ENCODE measurements at places on chromosomes 2 and 18.

DNA sequence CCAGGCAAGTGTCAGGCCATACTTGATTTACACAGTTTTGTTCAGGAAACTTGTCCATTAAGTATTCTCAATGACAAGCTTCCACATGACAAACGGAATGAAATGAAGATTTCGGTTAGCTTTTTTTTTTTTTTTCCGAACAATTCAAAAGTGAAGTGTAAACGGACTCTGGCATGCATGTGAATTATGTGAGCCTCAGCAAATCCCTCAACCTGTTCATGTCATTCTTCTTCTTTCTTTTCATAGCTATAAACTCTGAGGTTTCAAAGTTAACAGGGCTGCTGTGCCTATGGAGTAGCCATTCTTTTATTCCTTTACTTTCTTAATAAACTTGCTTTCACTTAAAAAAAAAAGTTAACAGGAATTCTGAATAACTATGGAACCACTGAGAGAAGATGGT is 110.3 kb downstream of the NOL10 start:
- no peak for DNase-seq

- DNase-seq = no peak
Measured at GRCh38 chr2:100484390-100484789, 14.1 kb downstream of the NMS start.

- no peak for DNase-seq
Measured at GRCh38 chr2:212402316-212402715, 136.3 kb downstream of the ERBB4 start.

- no peak for DNase-seq
Measured at GRCh38 chr2:203407496-203407895, 79.3 kb downstream of the ABI2 start.

DNA sequence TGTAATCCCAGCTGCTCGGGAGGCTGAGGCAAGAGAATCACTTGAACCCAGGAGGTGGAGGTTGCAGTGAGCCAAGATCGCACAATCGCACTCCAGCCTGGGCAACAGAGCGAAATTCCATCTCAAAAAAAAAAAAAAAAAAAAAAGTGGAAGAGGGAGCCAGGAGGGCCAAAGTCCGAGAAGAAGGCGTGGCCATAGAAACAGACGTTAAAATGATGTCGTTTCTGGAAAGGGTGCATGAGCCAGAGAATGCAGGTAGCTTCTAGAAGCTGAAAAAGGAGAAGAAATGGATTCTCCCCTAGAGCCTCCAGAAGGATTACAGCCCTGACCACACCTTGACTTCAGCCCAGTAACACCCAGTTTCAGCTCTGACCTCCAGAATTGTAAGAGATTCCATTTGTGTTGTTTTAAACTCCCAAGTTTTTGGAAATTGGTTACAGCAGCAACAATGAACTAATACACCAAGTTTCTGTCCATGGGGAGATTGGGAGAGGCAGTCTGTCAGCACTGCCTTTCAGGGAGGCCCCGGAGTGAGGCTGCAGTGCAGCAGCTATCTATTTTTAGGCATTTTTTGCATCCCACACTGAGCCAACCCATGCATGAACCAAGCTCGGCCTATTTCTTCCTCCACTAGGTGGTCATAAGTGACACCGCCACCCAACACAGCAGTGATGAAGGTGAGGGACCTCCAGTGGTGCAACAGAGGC is 14.2 kb upstream of the TRAF3IP1 start:
- no peak for DNase-seq

GRCh38 chr2:232955856-232956255 is 57.2 kb downstream of the NGEF start:
- DNase-seq = no peak

- DNase-seq = no peak
Measured at GRCh38 chr2:122753336-122753735, 997.9 kb downstream of the TSN start.

- DNase-seq = no peak
Measured at GRCh38 chr18:48657447-48658120, 118.8 kb downstream of the CTIF start.

DNA sequence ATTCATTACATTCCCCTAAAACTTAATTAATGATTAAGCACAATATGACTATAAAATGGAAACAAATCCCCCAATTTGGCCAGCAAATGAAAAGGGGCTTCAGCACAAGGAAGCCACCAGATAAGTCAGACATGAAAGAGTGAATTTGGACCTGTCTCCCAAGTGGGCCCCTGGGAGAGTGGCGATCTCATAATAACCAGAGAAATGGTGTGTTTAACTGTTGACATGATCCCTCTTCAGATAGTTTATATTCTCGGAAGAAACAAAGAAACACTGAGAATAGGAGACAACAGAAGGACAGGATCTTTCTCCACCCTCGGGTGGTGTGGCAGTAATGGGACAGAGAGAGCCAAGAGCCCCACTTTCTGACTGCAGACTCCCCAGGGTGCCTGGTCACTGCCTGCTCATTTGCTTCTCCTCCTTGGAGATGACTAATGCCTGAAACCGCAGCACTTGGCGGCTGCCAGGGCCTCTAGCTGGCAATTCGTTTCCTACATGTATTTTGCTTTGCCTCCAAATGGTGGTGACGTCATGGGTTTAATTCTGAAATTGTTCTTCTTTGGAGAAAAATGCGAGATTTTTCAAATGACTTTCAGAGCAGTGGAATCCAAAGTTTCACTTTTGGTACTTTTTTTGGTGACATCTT is 46.4 kb upstream of the SPP2 start:
- DNase-seq = peak; percentile 89

- DNase-seq = no peak
Measured at GRCh38 chr2:3302751-3303582, 74.7 kb downstream of the EIPR1 start.

DNA sequence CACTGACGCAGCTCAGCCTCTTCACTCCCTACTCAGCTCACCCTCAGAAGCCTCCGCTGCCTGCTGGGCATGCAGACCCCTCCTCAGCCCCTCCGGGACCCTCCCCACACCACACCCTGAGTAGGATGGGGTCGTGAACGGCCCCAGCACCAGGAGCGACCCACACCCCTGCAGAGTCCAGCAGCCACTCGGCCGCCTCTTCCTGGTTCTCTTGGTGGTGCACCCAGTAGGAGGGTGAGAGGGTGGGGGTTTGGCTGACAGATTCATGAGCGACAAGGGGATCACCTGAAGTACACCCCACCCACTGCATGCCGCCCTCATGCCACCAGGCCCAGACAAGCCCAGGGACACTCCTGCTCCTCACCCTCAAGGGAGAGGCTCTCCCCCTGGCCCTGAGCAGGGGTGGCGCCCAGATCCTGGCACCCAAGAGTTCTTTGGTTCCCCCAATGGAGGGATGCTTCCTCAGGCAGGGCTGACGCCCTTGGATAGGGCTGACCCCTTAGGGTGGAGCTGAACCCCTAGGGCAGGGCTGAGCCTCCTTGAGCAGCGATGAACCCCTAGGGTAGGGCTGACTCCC is 76.6 kb upstream of the GPC1 start:
- no peak for DNase-seq

DNA sequence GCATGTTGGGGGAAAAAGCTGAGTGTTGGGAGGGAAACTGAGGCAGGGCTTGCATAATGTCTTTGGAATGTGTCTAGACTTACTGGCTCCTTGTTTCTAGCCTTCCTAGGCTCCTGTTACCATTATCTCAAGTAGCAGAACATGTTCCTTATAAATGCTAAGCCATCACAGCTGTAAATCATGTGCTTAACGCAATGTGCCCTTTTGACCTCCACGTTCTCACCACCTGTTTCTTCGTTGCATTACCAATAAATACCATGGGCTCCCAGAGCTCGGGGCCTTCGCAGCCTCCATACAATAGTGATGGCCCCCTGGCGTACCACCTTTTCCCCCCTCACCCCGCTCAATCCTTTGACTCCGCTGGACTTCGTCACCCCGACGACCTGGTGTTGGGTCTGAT is 54.0 kb upstream of the CWC22 start:
- no peak for DNase-seq

DNA sequence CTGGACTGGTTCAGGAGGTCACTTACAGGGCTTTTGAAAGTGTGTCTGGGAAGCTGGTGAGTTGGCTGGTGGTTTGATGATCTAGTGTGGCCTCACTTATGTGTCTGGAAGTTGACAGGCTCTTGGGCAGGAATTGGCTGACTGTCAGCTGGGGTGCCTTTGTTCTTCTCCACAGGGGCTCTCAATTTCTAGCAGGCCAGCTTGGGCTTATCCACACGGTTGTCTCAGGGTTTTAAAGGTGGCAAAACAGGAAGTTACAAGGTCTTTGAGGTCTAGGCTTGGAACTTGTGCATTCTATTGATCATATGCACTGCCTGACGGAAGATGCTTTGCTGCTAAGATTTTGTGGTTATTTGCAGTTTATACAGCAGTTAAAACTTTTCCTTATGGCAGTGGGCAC is 52.0 kb upstream of the CELF4 start:
- no peak for DNase-seq

DNA sequence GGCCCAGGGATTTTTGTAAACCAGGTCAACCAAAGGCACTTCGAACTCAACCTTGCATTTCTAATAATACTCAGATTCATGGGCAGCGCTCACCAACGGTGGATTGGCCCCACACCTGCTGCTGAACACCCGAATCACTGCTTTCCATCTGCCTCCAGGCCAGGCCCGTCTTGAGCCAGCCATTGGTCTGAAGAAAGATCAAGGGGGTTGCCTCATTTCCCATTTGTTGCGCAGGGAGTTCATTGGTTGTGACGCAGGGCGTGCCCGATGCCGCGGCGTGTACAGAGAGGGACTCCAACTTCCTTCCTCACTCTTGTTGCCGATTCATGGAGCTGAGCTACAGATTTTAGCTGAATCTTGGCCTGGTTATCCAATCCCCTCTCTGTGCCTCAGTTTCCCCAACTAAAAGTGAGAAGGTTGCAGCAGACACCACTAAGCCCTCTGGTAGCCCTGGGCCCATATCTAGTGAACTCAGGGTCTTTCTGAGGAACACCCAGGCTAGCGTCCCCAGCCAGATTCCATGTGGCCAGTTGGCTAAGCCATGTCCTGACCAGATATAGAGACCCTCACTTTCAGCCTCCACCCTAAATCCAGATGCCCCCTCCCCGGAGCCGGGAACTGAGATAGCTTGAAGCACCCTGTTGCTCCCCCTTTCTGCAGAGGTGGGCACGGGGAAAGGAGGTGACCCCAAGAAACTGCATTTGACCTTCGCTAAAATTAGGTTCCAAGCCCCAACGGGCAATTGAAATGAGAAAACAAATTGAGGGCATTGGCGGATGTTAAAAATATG is 60.9 kb upstream of the HPCAL1 start:
- DNase-seq = no peak

- DNase-seq = no peak
Measured at GRCh38 chr2:148602885-148603561, 41.5 kb upstream of the EPC2 start.

- DNase-seq = no peak
Measured at GRCh38 chr2:219578811-219579613, 6.9 kb downstream of the INHA start.

DNA sequence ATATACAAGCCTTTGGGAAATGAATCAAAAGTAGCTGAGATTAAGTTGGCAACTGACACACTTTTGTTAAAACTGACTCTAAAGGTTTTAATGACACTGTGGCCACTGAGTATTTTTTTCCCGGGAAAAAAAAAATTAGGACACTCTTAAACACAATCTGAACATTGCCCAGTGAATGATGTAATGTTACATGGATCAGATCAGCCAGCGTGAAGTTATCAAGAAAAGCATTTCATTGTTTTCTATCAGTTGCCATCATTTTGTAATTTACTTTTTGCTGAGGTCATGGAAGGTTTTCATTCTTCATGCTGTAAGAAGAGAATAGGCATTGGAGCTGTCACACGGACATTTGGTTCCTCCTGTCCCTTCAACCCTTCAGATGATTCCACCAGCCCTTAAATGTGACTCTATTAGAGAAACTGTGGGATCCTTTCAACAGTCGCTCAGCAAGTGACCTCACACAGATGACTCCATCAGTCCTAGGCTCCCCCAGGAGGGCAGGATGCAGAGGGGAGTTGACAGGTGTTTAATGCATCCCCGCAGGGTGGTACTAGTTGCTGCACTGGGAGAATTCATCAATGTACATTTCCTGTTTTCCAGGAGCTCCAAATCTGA is 164.2 kb downstream of the MGAT5 start:
- no peak for DNase-seq

GRCh38 chr2:86679036-86679435 is 41.1 kb upstream of the RMND5A start:
- no peak for DNase-seq

DNA sequence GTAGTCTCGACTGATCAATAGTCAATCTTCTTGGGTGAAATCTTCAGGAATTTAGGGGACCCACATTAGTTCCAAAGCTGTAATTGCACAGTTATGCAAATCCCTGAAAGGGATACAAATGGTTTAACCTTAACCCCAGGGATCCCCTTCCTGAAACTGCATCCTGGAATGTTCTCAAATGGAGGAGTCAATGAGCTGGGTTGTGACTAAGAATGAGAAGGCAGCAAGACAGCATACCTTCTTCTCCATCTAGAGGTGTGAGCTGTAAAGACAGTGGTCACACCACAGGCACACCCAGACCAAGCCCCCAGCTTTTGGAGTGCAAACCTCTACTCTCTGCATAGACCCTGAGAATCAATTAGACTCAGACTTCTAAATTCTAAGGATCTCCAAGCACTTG is 164.7 kb upstream of the MEIS1 start:
- peak; percentile 11 for DNase-seq

DNA sequence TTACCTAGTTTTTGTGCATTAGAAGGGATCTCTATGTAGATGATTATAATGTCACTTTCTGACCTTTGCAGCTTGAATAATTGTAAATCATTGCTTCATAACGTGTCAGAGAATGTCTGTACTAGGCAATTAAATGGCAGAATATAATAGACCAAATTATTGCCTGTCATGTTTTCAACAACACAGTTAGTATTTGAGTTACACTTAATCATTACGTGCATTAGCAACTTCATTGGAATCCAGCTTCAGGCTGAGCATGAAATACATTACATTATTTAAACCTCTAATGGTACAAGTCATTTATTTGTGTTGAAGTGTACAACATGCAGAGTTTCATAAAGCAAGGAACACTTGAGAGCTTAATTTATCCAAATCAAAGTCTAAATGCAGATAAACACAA is 48.0 kb downstream of the ZNF407 start:
- DNase-seq = peak; percentile 5

DNA sequence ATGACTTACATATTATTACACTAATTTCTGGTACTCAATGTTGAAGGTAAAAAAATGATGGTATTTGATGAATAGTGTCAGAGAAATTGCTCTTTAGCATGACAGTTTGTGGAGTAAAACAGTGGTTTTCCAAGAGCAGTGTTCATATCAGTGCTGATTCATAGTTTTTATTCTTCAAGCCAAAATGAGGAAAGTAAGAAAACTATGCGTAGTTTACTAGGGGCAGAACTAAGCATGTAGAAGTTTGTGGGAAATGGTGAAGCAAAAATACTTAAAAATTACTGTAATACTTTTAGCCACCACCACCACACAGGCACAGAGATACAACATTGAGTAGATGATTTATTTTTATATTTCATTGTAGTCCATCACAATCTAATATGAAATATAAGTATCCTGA is 137.3 kb downstream of the ZNF804A start:
- no peak for DNase-seq

- peak; percentile 88 for DNase-seq
Measured at GRCh38 chr18:75489493-75490190, 62.1 kb upstream of the SMIM21 start.

- DNase-seq = no peak
Measured at GRCh38 chr2:109397893-109398292, 215.9 kb downstream of the SEPTIN10 start.
